ENCODE measurements at places on chromosomes 4 and X.

DNA sequence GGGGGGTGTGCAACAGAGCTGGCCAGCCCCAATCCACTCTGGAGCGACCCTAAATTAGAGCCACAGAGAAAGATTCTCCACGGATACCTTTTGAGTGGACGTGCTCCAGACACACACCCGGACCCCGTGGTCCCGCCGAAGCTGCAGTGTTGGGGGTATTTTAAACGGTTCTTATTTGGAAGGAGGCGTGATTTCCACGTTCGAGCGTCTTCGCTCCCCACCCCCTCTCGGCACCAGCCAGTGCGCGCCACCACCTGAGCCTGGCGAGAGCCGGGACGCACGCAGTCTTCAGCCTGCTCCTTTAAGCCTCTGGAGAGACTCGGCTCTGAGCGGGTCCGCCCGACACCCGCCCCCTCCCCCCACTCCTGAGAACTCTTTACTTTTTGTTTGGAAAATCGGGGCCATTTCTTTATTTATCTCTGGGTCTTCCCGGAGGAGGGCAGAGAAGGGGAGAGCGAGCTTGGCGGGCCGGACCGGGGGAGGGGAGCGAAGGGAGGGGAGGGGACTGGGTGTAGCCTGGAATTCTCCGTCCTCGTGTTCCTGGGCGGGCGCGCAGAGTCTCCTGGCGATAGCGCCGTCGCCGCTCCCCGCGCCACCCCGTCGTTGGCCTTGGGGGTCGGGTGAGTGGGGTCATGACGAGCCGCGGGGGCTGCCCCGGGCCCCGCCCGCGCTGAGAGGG is 668 bp upstream of the PTCHD1 start:
- DNase-seq = no peak

DNA sequence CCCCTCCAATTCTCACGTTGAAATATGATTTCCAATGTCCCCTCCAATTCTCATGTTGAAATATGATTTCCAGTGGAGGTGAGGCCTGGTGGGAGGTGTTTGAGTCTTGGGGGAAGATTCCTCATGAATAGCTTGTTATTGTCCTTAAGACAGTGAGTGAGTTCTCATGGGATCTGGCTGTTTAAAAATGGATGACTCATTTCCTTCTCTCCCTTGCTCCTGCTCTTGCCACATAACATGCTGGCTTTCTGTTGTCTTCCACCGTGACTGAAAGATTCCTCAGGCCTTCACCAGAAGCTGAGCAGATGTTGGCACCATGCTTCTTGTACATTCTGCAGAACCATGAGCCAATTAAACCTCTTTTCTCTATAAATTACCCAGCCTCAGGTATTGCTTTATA is 346.8 kb upstream of the TECRL start:
- no peak for DNase-seq

GRCh38 chr4:146379744-146380143 is 142.0 kb downstream of the SLC10A7 start:
- no peak for DNase-seq

DNA sequence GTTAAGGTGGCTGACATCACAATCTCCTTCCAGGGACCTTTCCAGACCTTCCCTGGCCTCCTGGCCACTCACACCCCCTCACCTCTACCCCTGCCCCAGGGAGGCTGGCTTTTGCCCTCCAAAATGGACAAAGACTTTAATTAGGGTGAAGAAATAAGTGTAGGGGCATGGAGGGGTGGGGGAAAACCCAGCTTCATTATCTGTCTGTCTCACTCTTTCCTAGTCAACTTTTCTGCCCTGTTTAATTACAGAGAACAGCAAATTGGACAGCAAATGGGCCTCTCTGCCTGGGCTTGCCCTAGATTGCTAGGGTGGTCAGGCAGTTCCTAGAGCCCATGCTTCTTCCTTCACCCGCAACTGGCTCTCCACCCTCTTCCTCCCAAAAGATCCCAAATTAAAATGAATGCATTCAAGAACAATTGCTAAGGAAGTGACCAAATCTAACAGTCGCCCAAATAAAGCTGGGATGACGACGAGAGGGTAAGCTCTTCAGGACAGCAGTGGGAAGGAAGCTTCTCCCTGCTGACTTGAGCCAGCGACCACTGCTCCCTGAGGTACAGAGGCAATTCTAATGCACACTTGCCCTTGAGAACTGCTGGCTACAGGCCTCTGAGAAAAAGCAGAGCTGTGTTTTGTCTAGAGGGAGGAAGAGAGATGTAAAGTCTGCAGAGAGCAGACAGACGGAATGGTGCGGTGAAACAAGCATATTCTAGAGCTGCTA is 12.4 kb downstream of the RAI2 start:
- DNase-seq = no peak

- DNase-seq = no peak
Measured at GRCh38 chrX:42739741-42740140, 38.2 kb downstream of the PPP1R2C start.

- DNase-seq = no peak
Measured at GRCh38 chrX:71143508-71143907, 1.1 kb upstream of the NLGN3 start.

GRCh38 chr4:74055096-74055495 is 16.6 kb upstream of the CXCL3 start:
- DNase-seq = no peak

GRCh38 chrX:41761702-41762101 is 37.7 kb downstream of the GPR82 start:
- no peak for DNase-seq

DNA sequence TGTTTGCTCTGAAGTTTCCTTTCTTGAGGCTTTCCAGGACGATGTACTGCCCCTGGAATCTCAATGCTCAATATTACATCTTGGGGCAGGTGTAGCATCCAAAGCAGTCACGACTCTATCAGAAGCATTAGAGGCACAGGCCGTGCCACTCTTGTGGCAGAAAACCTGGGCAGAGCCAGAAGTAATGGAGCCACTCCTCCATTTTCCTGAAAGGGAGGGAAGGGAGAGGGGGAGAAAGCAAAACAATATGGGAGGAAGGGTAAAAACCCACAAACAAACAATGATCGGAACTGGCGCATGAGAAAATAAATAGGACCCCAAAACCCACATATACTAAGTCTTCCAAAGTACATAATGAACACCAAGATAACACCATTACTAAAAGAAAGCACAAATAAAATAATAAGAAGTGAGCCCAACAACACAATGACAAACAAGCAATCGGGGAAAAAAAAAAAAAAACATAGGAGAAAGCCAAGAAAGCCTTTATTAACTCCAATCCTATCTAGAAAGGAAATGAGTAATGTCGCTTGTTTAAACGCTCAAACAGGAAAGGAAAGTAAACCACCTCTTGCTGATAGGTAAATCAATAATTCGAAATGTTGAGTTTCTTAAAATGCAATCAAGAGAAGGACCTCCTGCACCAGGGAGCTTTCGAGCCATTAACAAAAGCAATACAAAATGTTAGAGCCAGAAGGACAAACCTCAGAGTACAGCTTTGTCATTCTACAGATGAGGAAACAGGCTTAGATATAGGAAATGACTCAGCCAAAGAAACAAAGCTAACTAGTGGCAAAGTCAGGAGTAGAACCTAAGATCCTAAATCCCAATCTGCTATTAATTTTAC is 117.4 kb downstream of the ATRX start:
- no peak for DNase-seq

GRCh38 chr4:110055158-110055768 is 142.6 kb downstream of the EGF start:
- no peak for DNase-seq

DNA sequence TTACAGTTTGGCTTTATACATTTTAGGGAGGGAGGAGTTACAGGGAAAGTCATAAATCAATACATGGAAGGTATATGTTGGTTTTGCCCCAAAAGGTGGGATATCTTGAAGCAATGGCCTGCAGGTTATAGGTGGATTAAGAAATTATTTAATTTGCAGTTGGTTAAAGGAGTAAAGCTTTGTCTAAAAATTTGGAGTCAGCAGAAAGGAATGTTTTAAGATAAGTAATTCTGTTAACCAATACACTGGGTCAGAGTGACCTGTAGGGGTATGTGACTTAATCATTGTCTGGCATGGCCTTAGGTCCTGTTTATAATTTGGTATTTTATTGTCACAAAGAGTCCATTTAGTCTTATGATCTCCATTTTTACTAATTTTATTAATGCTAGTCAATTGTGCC is 115.0 kb downstream of the AGTR2 start:
- DNase-seq = no peak

- DNase-seq = no peak
Measured at GRCh38 chrX:30875957-30876356, 13.1 kb downstream of the TAB3 start.

GRCh38 chrX:86066998-86067397 is 19.6 kb upstream of the CHM start:
- DNase-seq = no peak

DNA sequence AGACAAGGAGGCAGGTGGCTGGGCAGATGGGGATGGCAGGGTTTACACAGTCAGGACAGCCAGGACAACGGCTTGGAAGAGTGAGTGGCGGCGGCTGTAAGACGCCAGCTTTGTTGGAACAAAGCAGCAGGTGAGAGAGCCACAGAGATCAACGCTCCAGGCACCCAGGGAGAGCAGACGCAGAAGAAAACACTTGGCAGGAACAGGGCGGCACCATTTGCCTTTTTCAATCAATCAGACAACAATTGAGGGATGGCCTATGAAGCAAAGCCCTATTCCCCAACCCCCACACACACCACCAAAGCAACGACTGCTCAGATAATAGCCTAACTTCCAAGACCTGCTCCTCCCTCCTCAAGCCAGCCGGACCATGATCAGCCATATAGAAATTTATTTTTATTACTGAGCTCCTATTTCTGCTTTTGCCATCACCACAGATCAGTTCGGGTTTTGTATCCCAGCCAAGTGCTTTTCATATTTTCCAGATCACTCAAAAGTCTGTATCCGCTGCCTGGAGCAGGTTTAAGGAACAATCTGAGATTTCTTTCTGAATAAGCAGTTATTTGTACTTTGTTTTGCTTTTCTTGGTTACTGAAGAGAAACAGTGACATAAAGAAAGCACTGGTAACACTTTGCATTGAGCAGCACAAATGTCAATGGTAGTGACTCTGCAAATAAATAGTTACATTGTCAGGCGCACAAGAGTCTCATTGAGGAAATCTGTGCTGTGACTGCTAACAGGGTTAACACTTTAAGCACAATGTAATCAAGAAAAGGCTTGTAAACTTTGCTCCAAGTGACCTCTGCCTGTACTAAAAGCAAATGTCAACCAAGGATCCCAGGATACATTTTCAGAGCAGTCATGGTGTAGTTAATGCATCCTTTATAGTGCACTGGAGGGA is 81.8 kb upstream of the RBPJ start:
- DNase-seq = no peak

DNA sequence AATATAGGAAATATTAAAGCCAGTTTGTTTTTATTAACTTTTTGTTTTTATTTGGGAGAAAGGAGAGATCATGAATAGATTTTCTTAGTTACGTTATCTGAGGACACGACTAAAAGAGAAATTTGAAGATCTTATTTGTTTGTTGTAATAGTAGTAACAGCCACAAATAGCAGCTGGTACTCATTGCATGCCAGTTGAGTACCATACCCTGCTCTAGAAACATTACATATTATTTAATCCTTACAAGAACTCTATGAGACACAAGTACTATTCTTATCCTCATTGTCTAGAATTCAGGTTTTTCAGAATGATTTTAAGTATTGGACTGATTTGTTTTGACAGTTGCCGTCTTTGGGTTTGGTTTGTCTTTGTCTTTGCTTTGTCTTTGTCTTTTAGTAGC is 31.8 kb downstream of the USP53 start:
- DNase-seq = no peak

DNA sequence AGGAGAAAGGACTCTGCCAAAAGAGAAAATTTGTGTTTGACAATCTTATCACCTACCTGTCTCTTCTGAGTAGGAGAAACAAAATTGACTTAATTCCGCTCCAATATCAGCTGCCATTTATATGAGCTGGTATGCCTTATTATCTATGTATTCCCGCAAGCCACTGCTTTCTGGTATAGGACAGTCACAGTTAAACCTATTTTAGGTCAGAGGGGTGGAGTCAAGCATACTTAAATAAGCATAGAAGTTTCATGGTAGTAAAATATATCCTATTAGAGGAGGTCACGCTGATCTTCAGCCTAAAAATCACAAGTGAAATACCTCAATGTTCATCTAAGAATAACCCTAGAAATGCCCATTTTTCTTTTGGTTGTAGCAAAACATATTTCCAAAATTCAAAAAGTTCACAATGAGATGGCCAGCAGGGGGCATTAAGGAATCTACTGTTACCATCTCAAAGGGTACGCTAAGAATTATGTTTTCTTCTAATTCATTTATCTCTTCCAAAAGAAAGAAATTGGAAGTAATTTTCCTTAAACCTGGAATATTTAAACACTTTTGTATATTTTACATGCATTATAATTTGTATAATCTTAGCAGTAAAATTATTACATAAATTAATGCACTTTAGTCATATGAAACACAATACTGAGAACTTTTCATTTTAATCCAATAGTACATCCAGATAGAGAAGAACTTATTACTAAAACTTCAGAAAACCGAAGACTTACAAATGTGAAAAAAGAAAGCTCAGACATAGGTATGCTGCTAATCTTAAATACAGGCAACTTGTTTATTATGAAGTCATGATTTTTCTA is 10.5 kb downstream of the PPAT start:
- DNase-seq = no peak

GRCh38 chrX:116236666-116237065 is 66.1 kb downstream of the AGTR2 start:
- DNase-seq = no peak

DNA sequence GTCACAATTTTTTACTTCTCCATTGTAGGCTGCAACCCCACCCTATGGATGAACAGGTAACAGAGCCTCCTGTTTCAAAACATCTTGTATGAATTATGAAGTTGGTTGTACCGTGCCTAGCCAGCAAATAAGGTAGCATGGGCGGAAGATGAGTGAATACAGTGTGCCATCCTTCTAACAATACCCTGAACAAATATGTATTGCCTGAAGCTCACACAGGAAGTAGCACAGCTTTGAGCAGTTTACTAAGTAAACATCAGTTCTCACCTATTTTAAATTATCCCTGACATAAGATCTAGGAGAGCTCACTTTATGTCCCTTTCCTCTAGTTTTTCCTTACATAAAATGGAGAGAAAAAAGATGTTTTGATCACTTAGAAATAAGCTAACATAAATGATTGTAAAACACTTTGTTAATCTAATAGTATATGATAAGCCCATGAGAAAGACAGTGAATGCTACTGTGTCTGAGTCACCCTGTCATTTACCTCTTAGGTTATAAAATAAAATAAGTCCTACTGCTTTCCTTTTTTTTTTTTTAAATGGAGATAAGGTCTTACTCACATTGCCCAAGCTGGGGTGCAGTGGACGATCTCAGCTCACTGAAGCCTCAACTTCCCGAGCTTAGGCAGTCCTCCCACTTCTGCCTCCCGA is 36.6 kb downstream of the GRSF1 start:
- no peak for DNase-seq

- DNase-seq = no peak
Measured at GRCh38 chr4:114668577-114668976, 70.0 kb downstream of the UGT8 start.

- DNase-seq = no peak
Measured at GRCh38 chrX:19753368-19753767, 134.0 kb downstream of the SH3KBP1 start.

GRCh38 chrX:38089173-38089982 is 83.0 kb downstream of the SYTL5 start:
- DNase-seq = no peak

- DNase-seq = no peak
Measured at GRCh38 chr4:174696657-174697056, 132.4 kb downstream of the GLRA3 start.
